ENCODE measurements at places on chromosomes 4 and X.

DNA sequence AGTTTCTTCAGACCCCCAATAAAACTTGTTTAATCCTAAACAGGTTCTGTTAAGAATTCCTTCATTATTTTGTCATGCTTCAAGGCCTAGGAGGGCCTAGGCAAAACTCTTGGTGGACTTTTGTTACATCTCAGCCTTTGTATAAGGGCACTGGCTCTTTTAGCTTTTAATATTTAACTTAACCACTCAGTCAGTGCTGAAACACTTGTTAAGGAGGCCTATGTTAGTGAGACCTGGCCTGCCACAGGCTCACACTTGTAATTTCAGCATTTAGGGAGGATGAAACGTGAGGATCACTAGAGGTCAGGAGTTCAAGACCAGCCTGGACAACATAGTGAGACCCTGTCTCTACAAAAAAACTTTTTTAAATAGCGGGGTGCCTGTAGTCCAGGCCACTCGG is 32.7 kb upstream of the PGK1 start:
- DNase-seq = no peak

DNA sequence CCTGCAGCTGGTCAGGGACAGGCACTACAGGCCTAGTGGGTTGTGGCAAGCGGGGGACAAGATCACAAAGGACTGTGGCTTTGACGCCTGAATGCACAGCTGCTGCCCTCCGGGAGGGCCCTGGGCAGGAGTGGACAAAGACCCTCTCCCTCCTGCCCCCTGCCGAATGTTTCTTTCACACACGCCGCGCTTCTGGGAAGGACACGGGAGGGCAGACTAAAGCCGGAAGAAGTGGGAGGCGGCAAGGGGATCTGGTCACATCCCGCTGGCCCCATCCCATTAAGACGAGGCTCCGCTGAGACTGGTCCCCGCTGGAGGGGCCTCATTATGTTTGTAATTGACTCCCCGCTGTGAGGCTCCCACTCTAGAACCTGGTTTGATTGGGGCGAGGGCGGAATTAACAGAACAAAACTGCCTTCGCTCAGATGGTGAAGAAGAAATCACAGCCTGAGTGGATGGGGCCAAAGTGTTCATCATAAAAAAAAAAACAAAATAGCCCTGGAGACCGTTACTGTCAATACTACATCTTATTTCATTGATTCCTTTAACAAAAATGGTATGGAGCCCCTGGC is 37.8 kb upstream of the PSAPL1 start:
- DNase-seq = no peak

DNA sequence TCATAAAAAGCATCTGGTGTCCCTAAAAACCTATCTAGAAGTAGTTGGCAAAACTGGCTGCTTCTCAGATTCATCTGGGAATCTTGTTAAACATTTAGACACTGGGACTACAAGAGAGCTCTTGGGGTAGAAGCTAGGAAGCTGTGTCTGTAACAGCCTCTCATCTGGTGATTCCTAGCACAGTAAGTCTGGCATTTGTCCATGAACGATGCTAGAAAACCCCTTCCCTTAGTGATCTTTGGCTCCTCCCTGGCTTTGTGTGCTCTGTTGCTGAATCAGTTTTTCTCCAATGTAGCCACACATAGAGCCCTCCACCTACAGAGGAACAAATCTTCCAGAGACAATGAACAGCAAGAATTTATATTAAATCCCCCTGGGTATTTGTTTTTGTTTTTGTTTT is 951.7 kb upstream of the LCORL start:
- no peak for DNase-seq

DNA sequence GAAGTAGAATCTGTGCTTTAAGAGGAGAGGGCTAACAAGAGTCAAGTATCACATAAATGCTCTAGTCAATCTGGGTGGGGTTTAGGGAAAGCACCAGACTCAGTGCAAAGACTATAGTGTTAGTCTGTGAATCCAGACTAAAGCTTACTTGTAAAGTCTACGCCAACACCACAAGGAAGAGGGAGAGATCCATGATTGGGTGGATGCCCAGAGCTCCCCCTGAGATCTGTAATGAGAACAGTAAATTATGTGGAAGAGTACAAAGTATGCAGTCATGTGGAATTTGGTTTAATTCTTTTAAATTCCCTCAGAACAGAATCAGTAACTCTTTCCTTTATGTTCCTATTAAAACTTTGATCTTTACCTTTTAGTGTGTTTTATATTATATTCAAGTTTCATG is 354.7 kb upstream of the SPANXN4 start:
- no peak for DNase-seq

DNA sequence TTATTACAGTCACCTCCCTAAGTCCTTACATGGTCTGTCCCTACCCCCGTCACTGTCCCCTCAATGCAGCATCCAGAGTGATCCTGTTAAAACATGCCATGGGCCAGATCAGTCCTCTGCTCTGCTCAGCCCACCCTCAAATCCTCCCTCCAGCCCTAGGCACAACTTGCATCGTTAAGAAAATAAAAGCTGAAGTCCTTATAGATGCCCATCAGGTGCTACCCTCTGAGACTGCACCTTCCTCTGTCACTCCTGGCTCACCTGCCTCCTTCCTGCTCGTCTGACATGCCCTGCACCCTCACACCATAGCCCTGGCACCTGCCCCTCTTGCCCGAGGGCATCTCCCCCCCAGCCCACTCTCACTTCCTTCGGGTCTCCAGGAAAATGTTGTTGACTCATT is 4.1 kb downstream of the STK32B start:
- DNase-seq = no peak

GRCh38 chr4:11474146-11474545 is 45.5 kb upstream of the HS3ST1 start:
- DNase-seq = no peak

DNA sequence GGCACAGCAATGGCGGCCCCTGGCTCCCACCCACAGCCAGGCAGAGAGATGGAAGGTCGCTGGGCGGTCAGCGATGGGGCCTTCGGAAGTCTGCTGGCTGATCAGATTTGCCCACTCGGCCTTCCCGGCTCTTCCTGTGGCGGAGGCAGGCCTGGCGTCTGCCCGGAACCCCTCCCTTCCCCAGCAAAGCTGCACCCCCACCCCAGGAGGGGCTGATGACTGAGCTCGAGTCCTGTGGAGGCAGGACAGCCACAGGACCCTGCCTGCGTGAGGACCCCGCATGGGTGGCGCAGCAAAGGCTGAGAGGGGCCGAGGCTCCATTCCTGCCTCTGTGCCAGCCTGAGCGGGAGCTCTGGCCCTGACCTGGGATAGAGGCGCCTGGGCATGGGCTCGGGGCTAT is 34.8 kb downstream of the TACC3 start:
- DNase-seq = no peak

DNA sequence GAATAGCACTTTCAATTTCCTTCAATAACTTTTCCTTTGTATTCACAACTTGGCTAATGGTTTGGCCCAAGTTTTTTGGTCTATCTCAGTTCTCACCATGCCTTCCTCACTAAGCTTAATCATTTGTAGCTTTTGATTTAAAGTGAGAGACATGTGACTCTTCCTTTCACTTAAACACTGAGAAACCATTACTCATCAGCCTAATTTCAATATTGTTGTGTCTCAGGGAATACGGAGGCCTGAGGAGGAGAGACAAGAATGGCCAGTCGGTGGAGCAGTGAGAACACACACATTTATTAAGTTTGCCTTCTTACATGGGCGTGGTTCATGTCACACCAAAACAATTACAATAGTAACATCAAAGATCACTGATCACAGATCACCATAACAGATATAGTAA is 56.7 kb downstream of the TSPAN5 start:
- DNase-seq = no peak

DNA sequence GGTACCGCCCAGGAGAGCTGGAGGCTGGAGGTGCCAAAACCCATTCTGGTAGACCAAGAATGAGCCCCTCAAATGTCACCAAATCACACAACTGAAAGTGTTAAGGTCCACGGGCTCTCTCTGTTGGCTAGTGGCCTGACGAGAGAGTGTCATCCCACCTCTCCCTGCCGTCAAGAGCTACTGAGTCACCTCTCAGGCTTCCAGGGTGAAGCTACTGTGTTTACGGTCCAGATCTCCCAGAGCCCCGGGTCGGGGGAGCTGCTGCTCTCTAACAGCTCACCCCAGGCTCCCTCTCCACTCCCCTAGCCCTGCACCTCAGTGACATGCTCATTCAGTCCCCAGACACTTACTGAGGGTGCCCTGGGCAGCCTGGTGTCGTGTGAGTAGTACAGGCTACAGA is 59.2 kb downstream of the ADGRG2 start:
- no peak for DNase-seq

GRCh38 chr4:97498875-97499274 is 644.4 kb downstream of the STPG2 start:
- DNase-seq = no peak

- DNase-seq = no peak
Observed at GRCh38 chr4:77581724-77582123, 23.9 kb upstream of the CXCL13 start.

- no peak for DNase-seq
Observed at GRCh38 chr4:155444721-155445120, 68.0 kb upstream of the MAP9 start.

GRCh38 chr4:31411565-31411964 is 691.4 kb downstream of the PCDH7 start:
- DNase-seq = no peak

DNA sequence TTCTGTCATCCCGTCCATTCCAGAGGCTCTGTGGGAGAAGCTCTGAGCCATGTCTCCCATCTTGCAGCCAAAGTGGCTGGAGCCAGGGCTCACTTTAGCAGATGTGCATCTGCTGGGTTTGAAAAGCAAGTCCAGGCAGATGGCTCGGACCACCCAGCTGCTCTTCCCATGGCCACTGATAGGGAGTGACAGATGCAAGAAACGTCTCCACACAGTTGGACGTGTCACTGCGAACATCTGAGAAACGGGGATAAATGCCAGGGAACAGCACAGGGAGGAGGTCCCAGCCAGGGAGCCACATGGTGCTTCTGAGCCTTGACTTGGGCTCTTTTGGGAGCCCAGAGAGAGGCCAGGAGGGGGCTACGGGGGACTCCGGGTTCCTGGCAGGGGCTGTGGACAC is 242.3 kb downstream of the AFAP1 start:
- no peak for DNase-seq

GRCh38 chr4:106343865-106344646 is 24.5 kb downstream of the GIMD1 start:
- DNase-seq = no peak

DNA sequence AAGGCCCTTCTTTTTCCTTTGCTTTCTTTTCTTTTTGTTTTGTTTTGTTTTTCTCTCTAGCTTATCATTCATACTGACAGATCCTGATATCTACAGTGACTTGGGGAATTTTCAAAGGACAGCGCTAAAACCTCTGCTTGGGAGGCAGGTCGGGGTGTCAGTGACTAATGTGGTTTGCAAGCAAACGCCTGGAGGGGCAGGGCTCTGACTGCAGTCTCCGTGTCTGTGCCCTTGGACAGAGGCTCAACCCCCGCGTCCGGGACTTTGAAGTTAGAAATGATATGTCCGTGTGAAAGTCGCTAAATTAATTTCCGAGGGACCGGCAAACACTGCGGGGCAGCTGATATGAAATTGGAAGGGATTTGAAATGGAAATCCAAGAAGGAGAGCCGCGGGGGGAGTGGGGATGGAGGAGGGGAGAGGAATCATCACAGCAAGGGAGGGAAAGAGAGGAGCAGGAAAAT is 312.4 kb downstream of the DHRSX start:
- DNase-seq = no peak

DNA sequence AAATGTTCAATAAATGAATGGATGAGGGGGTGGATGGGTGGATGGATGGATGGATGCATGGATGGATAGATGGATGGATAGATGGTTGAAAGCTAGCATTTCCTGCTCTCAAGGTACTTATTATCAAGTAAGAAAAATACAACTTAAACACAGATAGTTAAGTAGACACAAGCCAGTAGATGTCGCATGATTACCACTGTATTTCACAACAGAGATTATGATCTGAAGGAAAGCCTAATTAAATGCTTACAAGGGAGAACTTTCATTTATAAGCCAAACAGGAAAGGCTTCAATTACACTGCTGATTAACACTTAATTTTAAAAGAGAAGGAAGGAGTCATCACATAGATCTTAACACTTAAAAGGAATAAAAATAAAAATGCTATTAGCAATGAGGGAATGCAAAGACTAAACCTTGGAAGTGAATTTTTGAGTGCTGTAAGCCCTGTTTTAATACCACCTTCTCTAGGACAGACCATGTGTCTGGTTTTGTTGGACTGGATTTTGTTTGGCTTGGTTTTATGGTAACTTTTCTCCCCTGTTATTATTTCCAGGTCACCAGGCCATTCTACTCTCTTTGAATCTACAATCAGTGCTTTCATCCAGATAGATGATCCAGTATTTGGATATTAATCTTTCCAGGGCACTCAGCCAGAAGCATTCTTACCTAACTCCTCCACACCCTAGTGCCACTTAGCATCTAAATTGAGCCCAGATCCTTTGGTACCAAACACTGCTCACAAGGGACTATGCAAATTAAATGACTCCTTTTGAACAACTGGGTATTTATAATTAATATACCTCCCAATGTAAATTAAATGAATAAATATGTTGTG is 75.5 kb upstream of the SLC39A8 start:
- no peak for DNase-seq

- DNase-seq = no peak
Observed at GRCh38 chr4:10639664-10640063, 44.9 kb downstream of the CLNK start.

DNA sequence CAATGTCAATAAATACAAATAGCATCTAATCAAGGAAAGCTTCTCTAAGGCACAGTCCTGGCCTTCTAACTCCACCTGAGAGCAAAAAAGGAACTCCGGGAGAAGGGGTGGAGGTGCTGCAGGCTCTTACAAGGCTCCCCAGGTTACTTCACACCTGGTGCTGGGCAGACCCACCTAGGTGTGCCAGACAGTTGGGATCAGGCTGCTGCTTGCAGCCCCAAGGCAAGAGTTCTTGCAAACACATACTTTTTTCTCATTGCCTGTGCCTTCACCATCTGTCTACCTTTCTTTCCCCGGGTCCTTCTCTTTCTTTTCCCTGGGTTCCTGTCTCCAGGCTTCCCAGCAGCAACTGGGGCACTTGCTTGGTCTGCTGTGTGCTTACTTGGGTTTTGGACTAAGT is 81.4 kb upstream of the STIM2 start:
- no peak for DNase-seq

GRCh38 chrX:107700790-107701189 is 72.5 kb downstream of the PRPS1 start:
- no peak for DNase-seq

DNA sequence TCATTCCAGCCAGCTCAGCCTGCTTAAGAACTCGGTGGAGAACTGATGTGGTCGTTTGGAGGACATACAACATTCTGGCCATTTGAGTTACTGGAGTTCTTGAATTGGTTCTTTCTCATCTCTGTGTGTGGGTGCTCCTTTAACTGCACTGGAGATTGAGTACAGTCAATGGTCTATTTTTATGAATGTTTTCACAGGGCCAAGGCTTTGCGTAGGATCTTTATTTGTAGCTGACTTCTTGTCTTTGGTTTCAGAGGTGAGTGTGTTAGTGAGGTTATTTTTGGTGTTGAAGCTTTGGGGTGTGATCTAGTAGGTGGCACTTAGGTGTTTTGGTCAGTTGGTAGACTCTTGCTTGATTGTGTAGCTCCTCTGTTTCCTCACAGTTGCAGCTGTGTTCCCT is 288.4 kb downstream of the LHFPL1 start:
- DNase-seq = no peak

All from NCI-H187 (cell line).